ENCODE measurements at places on chromosomes 1 and 21.
A peak's percentile ranks its signal among the peaks of the same experiment; 100 is the strongest.

- DNase-seq, result no peak
Observed at GRCh38 chr1:211126622-211127021, 7.3 kb downstream of the KCNH1 start.

DNA sequence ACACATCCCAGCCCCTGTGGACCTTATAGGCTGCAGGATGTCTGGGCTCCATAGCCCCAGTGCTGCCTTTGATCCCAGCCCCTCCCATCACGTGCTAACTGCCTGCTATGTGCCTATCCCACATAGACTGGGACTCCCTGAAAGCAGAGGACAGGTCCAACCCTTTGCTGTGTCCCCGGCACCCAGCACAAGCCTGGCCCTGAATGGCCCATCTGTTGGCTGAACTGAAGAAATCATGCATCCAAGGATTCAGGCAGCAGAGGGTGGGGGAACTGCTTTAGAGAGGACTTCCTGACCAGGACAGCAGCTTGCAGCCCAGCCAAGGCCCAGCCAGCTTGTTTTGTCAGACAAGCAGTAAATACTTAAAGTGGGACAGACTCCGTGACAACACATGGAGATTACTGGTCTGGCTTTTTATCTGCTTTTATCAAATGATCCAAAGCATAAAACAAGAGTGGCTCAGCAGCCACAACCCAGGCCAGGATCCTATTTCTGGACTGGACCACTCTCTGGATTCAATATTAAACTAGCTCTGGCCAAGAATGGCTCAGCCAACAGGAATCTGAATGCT, 69.3 kb downstream of the GLIS1 start:
- DNase-seq, result no peak

GRCh38 chr1:155392898-155393411, 72.3 kb downstream of the RUSC1 start:
- peak; percentile 5 for DNase-seq

- no peak for DNase-seq
Observed at GRCh38 chr1:183300828-183301227, 114.8 kb downstream of the LAMC2 start.

DNA sequence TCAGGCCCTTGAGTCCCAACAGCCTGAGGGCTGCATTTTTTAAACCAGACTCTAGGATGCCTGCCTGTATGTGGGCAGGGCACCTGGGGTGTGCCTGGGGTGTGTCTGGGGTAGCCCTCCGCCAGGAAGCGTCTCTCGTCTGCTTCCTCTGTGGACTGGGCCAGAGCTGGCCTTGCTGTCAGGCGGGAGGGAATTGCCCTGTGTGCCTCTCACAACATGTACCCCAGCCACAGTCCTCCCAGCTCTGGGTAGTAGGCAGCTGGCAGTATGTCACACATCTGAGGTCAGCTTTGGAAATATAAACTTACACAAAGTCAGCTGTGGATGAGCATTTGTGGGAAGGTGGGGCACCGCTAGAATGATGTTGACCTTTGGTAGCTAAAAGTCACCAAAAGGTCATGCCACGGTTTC, 13.0 kb downstream of the TRAF5 start:
- DNase-seq, result no peak

DNA sequence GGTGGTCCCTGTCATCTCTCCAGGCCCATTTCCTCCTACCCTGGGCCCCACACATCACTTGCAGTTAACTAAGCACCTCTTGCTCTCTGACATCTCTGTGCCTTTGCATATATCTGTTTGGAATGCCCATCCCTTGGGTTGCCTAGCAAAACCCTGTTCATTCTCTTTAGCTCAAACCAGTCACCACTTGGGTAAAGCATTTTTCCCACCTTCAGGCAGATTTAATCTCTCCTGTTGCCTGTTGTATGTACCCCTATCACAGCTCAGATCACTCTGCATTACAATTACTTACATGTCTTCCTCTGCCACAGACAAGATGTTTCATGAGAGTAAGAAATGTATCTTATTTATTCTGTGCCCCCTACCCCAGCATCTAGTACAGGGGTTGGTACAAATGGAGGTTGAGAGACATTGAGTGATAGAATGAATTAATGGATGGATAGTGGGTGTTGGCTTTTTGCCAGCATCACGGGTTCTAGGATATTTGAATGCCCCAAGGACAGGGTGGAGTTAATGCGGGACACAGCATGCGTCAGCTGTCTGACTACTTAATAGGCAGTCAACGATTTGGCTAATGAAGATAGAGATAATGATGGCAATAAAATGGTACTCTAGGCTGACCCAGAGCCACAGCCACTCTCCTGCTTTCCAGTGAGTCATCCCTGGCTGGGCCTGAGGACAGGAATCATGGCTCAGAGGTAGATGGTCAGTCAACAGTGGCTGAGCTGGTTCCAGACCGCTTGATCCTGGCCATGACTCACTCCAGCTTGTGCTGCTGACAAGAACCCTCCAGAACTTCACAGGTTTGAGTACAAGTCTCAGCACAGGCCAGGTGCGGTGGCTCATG, 6.5 kb downstream of the NR0B2 start:
- DNase-seq, result peak; percentile 69

DNA sequence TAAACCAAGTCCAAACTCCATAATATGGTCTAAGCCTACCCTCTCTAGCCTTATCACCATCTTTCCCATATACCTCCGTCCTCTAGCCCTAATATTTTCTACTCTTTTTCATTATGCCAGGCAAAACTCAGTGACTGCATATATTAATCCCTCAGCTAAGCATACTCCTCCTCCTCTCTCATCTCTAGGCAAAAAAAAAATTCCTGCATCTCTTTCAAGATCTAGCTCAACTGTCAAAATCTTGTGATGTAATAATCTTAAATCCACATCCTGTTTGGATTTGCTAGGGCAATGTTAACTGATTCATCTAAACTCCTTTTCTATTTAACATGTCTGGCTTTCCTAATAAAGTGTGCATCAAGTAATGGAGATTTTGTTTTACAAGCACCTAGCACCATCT, 20.4 kb downstream of the PRPF38A start:
- no peak for DNase-seq

DNA sequence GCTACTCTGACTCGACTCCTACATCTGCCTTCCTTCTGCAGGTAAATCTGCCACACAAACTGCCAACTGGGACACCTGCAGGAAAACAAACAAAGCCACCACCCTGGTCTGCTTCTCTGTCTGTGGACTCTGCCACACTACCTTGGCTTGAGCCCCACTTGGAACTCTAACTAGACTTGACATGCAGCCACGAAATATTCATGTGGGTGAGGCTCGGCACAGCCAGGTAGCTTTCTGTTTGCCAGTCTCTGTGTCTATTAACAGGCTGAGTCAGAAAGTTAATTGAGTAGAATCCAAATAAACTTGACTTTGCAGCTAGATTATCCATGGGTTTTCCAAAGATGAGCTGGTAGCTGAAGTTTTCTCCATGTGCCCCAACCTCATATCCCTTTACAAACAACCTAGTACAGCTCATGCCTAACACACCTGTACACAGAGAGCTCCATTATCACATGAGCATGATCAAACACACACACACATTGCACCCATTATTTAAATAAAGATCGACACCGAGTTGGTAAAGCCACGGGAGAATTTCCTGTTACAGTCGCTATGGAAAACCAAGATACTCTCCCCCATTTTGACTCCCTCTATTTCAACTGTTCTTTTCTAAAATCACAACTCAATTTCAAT, 808 bp downstream of the C1orf116 start:
- DNase-seq, result no peak

DNA sequence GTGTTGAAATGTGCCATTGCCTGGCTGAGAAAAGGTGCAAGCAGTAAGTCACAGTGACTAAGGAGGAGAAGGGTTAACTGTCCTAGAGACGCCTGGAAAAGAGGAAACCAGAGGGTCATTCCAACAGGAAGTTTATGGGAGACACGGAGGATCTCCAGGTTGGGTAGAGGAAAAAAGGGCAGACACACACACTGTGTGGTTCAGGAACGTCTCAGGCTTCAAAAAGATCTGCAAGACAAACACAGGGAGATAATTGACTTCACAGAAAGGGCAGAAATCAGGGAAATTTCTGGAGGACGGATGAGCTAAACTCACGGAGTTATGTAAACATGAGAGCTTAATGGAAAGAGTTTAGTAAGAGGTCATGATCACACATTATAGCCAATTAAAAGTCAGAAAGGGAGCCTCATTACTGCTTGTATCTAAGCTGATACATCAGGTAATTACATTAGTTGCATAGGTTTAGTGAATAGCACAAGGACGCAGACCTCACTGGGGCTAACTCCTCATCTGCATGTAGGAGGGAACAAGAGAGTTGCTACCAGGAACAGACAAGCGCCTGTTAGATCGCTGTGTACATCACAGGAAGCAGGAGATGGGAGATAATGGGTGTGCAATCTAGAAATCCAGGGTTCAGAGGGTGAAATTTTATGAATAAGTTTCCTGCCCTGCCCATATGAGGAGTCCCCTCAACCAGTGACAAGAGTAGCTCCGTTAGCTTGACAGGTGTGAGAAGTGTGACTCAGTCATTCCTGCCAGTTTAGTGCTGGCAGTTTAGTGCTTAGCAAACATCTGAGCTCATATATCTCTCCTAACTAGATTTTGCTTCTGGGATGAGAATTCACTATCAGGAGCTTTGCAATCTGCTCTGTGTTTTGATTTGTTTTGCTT, 96.6 kb upstream of the TNR start:
- no peak for DNase-seq

DNA sequence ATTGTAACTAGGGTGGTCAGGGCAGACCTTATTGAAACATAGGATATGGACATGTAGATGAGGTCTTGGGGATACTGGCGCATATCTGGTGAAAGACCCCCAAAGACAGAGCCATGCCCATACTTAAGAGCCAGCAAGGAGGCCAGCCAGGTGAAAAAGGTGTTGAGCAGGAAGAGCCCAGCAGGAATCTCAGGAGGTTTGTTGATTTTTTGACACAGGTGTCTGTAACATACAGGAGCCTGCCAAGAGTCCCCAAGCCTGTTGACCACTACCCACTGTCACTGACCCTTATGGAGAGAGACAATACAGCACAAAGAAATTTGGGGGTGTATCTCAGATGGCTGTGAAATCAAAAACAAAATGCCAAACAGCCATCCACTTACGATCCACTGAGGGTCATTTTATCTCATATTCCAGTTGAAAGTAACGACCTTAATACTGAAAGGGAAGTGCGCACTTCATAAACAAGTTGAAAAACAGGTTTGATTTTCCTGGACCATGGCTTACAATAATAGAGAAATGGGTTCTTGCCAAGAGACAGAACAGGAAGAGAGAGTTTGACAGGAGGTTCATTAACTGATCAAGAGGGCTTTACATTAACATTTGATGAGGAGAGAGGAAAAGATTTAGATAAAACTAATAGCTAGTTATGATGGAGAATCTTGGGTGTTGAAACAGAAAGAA, 163.6 kb downstream of the GLUL start:
- no peak for DNase-seq

GRCh38 chr1:76940571-76941335, 73.5 kb downstream of the ST6GALNAC5 start:
- no peak for DNase-seq

DNA sequence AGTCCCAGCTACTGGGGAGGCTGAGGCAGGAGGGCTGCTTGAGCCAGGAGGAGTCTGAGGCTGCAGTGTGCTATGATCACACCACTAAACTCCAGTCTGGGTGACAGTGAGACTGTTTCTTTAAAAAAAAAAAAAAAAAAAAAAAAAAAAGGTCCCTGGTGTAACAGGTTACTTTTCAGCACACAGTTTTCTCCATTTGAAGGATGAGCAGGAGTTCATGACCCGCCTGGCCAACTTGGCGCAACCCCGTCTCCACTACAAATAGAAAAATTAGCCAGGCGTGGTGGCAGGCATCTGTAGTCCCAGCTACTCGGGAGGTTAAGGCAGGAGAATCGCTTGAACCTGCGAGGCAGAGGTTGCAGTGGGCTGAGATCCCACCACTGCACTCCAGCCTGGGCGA, 12.4 kb downstream of the HNRNPR start:
- no peak for DNase-seq

Data from non-pigmented ciliary epithelial cell (primary cell).